Activated CD4-positive, alpha-beta T cell treated with anti-CD3 and anti-CD28 coated beads, Interleukin-2, amount 50 U/mL, for 24 hours (primary cell): ENCODE measurements at places on chromosomes 7 and 10.

DNA sequence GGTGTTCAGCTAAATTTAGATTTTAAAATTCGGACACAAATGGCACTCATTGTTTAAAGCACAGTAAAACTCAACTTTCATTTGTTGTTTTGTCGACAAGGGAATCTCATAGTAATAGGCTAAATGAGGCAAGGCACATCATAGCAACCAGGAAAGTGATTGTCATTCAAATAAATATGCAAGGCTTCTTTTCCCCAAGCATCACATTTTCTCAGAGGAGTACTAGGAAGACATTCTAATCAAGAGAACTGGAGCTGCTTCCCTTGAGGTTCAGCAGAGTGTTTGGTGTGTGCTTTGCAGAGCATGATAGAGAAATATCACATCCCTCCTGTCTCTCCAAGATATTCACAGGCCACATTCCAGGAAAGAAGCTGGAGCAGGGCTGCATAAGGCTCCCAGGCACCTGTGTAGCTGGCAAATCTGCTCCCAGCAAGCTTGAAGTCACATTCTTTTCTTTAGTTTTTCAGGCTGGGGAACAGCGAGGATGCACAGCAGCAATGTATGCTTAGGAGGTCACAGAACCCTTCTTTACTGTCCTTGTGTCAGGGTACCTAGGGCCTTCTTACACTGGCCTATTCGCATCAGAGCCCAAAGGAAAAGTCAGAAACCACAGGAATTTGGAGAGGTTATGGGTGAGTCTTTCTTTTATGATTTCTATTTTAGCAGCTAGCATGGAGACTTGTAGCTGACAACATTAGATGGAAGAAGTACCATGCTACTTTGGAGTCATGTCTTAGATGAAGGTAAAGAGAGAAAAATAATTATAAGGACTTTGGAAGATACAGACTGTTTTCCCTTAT, 95.9 kb upstream of the HDAC9 start:
- DNase-seq, result no peak

DNA sequence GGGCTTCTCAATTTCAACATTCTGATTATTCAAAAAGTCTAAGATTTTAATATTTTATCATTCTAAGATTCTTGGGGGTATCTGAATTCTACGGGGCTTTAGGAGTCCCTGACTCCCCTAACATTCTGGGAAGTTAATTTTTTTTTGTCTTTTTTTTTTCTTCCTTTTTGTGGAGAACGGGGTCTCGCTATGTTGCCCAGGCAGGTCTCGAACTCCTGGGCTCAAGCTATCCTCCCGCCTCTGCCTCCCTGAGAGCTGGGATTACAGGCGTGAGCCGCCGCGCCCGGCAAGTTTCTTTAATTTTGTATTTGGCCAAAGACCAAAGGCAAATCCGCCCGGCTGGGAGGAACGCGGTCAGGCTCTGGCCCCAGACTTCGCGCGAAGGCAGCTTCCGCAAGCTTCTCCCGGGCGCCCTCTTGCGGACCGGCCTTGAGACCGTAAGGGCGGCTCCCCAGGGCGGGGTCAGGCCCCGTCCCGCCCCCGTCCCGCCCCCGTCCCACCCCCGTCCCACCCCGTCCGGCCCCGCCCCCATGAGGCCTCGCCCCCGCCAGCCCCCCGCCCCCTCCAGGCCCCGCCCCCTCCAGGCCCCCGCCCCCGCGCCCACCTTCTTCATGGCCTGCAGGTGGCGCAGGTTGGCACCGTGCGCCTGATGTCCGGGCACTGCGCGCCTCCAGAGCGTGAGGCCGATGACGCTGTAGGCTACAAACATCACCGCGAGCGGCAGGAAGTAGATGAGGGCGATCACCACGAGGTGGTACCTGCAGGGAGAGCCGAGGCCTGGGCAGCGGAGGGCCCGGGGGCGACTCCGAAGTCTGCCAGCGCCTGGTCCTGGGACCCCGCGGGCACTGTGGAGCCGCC, 8.2 kb downstream of the TACR2 start:
- peak; percentile 85 for DNase-seq

DNA sequence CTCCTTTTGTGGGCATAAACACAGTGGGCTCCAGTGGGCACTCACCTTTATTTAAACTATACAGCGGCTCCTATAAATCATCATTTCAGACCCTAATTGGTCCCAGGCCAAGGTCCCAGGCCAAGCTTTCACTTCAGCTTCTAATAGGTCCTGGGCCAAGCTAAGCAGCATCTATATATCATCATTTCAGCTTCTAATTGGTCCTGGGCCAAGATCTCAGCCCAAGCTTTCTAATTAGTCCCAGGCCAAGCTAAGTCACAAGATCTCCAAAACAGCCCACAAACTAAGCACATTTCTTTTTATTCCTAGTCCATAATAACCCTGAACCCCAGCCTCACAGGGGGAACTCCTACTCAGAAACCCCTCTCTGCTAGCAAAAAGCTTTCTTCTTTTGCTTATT, 47.1 kb downstream of the ZNF680 start:
- DNase-seq, result no peak

- no peak for DNase-seq
These were observed 283.3 kb upstream of the SEMA3A start for GRCh38 chr7:84477786-84478478.

DNA sequence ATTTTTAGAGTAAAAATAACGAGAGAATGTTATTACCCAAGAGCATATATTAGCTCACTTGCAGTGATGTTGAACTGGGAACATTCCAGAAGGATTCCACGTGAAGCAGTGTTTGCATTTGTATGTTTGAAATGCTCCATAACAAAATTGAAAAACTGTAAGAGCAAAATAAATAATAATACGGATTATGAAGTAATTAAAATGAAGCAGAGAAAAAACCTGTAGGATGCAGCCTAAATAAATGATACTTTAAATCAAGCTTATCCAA, 203.3 kb downstream of the BAMBI start:
- DNase-seq, result no peak

- DNase-seq, result no peak
These were observed 179.5 kb upstream of the PLXNA4 start for GRCh38 chr7:132755538-132756483.

DNA sequence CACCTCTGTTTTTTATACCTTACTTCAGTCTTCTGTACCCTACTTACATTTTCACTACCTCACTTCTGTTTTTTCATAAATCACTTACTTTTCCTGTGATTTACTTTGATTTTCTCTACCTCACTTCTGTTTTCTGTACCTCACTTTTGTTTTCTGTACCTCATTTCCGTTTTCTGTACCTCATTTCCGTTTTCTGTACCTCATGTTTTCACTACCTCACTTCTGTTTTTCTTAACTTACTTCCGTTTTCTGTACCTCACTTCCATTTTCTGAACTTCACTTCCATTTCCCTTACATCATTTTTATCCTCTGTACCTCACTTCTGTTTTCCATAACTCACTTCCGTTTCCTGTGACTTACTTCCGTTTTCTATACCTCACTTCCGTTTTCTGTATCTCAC, 492.0 kb upstream of the AKR1E2 start:
- no peak for DNase-seq

GRCh38 chr10:131371571-131371970, 60.0 kb upstream of the TCERG1L start:
- no peak for DNase-seq

DNA sequence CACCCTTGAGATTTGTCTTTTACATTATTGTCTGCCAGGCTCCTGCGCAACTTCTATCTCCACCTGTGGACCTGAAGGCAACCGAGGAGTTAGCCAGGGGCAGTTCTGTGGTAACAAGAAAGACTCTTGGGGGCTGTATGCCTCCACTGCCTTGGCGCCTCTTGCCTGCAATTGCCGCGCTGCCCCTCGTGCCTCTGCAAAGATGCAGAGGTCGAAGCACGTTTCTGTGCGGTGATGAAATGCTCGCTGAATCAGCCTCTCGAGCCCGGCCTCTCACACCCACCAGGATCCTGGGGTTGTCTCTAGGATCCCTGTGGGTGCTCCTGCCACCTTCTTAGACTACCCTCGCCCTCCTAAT, 486 bp upstream of the LHFPL3 start:
- no peak for DNase-seq

GRCh38 chr10:77436257-77436975, 201.2 kb downstream of the KCNMA1 start:
- no peak for DNase-seq

DNA sequence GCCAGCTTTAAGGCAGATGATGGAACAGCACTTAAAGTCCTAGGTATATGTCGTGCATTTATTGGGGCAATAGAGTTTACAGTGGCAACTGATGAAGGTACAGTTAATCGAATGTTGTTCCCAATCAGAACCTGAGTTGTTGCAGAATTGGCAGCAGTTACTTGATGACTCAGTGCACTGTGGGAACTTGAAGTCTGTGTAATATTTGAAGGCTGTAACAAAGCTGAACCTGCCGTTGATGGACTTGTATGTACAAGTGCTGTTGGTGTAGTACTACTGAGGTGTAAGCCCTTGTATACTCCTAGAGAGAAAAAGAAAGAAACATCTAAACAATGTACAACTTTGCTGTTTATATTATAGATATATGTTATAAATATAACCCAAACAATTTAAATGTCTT, 75.3 kb downstream of the EPC1 start:
- no peak for DNase-seq

DNA sequence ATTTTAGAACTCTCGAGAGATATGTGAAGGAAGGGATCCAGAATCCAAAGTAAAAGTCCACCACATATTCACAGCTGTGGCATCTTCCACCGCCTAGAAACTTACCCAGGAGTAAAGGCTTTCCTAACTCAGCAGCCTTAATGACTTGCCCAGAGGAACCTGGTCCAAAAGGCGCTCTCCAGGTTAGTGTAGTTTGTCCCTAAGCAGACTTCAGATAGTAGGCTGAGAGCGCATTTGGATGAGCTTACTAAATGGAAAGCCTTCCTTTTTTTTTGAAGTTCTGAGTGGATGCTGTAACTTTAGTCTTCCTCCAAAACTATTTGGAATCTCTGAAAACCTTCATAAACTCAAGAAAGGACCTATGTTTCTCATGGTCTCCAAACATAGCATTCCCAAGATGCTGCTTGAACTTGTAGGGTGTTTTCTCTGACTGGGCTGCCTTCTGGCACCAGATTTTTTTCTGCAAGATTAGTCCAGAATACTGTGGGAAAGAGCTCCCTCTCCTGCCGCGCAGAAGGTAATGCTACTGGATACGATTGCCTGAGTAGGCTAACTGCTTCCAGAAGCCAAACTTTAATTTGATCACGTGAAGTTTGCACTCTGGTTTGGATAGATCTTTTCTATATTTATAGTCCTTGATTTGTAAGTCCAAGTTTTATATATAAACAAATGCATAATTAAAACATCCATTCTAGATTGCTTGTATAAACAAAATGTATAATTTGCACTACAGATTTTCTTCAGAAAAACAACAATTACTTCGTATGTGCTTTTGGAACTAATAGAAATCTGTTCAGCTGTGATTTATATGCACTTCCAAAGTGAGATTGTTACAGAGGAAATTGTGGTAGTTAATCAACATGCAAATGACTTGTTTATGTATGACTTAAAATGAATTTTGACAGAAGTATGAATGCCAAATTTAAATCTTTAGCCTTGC, 19.6 kb upstream of the GPR37 start:
- no peak for DNase-seq

DNA sequence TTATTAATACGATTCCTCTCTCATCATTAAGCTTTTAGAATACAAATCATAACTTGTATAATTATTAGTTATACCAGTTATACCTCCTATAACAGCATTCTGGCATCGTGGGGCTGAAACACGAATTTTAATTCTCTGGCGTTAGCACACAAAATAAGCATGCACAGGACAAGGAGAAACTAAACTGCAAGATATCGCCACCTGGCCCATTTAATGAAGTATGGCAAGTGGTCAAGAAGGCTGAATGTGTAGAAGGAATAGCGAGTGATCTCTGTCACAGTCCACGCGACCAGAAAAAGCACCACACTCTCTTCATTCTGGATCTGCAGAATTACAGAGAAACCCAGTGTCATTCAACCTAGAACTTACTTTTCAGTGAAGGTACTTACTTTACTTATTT, 18.1 kb downstream of the HACD1 start:
- no peak for DNase-seq

DNA sequence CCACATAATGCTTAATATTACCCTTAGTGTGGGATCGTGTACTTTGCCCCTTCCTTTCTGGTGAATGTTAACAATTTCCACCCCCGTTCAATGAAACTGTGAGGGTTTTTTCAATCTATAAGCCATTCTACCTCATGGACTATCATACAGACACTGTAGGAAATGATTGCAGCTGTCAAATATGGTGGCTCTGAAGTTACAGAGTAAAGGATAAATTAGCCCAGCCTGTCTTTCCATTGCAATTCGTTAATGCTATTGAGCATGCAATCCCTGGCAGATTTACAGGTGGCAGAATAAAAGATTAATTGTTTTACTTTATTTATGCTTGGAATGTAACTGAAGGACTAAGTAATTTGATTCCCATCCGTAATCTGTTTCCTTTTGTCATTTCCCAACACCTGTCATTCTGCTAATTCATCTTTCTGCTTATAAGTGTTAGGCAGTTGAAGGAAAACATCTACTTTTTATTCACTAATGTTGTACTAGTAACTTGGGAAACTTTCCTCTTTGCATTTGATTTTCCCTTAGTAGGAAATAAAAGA, 1211.6 kb upstream of the LRRN3 start:
- DNase-seq, result no peak

DNA sequence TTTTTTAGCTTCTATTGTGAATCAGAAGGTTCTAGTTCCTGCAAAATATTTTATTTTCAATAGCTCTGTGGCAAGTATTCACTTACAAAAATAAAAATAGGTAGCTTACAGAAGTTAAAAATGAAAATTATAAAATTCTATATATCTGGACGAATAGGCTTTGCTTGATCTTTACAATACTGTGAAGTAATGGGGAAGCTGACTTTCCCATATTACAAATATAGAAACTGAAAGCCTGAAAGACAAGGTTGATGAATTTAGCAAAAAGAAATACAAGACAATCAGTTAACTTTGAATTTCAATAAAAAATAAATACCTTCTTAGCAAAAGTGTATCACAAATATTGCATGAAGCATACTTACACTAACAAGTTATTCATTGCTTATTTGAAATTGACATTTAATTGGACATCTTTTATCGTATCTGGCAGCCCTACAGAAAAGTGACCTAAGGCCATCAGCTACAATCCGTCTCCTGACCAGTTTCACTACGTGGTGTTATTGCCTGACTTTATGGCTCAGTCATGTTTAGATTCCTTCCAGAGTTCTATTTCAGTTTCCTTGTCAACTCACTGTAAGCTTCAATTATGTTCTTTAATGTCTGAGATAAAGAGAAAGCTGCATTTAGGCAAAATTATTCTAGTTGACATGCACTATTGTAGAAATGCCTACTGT, 310.5 kb upstream of the HGF start:
- no peak for DNase-seq

DNA sequence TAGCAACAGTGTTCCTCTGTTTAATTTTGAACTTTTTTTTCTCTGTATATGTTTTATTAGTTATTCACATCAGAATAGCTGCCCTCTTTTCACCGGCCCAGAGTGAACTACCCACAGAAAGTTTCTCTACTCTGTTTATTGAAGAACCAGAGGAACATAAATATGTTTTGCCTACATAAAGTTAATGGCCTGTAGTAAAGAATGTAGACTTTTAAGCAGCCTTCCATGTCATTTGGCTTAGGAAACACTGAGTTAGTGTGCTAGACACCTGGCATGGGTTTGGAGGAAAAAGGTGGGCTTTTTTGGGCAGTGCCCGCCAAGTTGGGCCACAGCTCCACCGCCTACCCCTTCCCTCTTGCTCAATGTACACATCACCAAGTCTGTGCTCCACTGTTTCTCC, 8.9 kb upstream of the MEST start:
- DNase-seq, result no peak

- peak; percentile 68 for DNase-seq
These were observed 39.9 kb downstream of the TOMM7 start for GRCh38 chr7:22782616-22783232.

- DNase-seq, result no peak
These were observed 144.7 kb upstream of the INHBA start for GRCh38 chr7:41847606-41848005.
